ENCODE measurements at places on chromosomes 7 and 10. TPM values are rescaled to one million over a fixed set of nuclear protein-coding genes. Genes with fewer than 3 reads are reported as not detected.

VTI1A gene
- 44.5 TPM for total RNA-seq

HYAL4 gene
- not detected for total RNA-seq

ANKRD2 gene
- 0.27 TPM for total RNA-seq

BTAF1 gene
- 58.6 TPM for total RNA-seq

WDR86 gene
- total RNA-seq = 17.7 TPM

TBXAS1 gene
- 2.4 TPM for total RNA-seq

TWIST1 gene
- 33.2 TPM for total RNA-seq

CPVL gene
- 3.2 TPM for total RNA-seq

IKZF1 gene
- not detected for total RNA-seq

VPS41 gene
- total RNA-seq = 308 TPM

HPSE2 gene
- not detected for total RNA-seq

Measured in fibroblast of the aortic adventitia (primary cell).